ENCODE measurements at places on chromosomes 13 and 19.

- no peak for DNase-seq
These were observed 23.2 kb downstream of the ZNRF4 start for GRCh38 chr19:5478241-5478924.

DNA sequence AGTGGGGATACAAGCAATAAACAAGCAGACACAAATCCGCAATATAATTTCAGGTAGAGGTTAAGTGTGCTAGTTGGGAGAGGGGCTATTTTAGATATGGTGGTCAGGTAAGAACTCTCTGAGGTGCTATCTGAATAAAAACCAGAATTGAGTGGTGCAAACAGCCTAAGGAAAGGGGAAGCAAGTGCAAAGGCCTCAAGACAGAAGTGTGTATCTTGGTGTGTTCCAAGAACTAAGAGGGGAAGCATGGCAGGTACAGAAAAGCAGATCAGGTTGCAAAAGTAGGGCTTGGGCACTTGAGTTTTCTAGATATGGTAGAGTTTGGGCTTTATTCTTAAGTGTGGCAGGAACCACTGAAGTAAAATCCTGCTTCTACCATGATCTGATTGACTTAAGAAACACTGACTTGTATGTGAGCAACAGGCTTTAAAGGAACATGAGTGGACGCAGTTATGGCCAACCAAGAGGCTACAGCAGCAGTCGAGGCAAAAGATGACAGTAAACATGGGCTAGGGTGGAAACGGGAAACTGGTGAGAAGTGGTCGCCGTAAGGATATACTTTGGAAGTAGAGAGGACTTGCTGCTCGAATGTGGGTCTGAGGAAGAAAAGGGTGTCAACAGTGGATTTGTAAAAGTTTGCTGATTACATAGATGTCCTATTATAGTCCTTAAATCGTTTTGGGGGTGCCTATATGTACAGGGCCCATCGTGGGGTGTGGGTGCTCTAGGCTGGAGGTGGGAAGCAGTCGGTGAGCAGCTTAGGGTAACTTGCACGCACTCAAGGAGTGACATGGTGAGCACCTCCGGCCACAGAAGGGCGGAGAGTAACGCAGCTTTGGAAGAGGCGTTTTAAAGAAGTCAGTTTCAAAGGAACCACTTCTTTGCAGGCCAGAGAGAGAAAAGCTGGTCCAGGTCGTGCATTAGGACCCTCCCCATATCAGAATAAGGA lies 677 bp downstream of the TGDS start:
- DNase-seq: no peak

DNA sequence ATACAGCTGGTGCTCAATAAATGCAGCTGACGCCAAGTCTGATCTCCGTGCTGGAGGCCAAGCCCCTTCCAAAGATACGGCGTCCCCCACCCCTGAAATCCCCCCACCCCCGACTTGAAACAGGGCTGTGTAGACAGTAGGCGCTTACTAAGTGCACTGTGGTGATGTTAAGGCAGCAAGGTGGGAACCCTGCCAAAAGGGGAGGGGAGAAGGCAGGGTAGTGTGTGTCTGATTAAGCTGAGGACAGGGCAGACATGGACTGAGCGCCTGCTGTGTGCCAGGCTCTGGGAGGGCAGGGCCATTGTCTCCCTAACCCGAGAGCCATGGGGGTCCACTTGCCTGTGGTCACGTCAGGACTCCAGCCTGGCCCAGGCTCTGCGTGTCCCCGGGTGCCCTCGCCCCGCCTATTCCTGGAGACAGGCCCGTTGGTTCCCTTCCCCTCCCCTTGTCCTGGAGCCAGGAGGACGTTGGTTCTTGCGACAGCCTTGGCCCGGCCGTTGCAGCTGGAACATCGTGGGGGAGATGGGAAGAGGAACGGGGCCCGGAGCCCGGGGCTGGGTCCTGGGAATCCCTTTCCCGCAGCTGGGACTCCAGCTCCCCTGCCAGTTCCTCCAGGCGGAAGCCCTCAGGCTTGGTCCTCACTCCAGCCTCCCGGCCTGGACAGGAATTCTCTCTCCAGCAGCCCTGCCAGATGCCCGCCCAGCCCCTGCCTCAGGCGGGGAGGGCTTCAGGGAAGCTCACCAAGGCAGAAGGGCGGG lies 1.7 kb upstream of the ELANE start:
- DNase-seq: no peak

GRCh38 chr19:23415034-23415433 lies 19.8 kb upstream of the ZNF91 start:
- no peak for DNase-seq

DNA sequence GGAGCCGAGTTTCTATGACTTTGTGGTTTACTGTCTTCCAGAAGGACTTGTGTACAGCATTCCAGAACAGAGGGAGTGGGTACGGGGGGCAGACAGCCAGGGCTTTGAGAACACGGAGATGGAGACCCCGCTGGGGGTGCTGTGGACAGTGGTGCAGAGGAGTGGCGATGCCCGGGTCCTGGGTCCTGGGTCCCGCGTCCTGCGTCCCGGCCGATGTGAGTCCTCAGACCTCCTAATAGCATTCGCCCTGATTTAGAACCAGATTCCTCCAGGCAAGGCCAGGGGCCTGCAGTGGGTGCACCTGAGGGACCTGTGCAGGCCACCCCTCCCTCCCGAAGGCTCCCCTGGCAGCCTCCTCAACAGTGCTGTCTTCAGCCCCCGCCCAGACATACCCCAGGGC lies 97.9 kb downstream of the KDM4B start:
- no peak for DNase-seq

- no peak for DNase-seq
These were observed 862.3 kb downstream of the SLITRK1 start for GRCh38 chr13:83019986-83020385.

GRCh38 chr13:53342623-53343360 lies 314.2 kb downstream of the OLFM4 start:
- no peak for DNase-seq
